Stomach (tissue), 19 donors: ENCODE measurements at places on chromosomes 1 and 21. TPM values are rescaled to one million over a fixed set of nuclear protein-coding genes. Genes with fewer than 3 reads are reported as not detected.

PODN gene
- total RNA-seq, result 19.8 TPM

RPTN gene
- total RNA-seq, result not detected

CBS gene
- 2.0 TPM for total RNA-seq

GRCh38 chr1:180248731-180249681 lies 18.9 kb downstream of the LHX4 start:
- DNase-seq, result no peak

C1QTNF12 gene
- 2.7 TPM for total RNA-seq

LIN28A gene
- total RNA-seq, result not detected

ACKR1 gene
- 4.3 TPM for total RNA-seq

PDPN gene
- 37.4 TPM for total RNA-seq

SPRR2E gene
- total RNA-seq, result not detected

SPRR1A gene
- not detected for total RNA-seq

AMY1C gene
- total RNA-seq, result not detected

CLCA1 gene
- not detected for total RNA-seq
